Suppressor macrophage treated with lipopolysaccharide for 1 hour (primary cell): ENCODE measurements at places on chromosomes 11 and 22.

GRCh38 chr11:31655483-31655882 is 145.9 kb downstream of the ELP4 start:
- DNase-seq = no peak

DNA sequence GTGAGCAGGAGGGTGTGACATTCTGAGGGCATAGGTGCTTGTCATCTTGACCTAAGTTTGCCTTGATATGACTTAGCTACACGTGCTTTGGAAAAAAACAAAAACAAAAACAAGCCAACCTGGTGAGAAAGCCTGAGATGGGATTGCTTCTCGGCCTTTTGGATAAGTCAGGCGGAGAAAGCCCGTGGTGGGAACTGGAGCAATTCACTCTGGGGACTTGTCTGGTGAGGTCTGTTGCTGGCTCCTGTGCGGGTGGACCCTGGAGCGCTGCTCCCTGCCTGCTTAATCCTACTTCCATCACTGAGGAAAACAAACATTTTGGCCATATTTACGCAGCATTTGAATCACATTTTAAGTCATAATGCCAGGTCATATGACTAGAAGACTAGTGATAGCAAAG is 100.3 kb downstream of the SNX19 start:
- DNase-seq = no peak

- peak; percentile 30 for DNase-seq
Observed at GRCh38 chr11:70111269-70112016, 33.3 kb downstream of the ANO1 start.

- peak; percentile 59 for DNase-seq
Observed at GRCh38 chr22:42277988-42278776, 7.7 kb upstream of the TCF20 start.

GRCh38 chr11:19978668-19979518 is 181.4 kb downstream of the DBX1 start:
- peak; percentile 57 for DNase-seq

GRCh38 chr22:39336411-39336810 is 13.4 kb upstream of the SYNGR1 start:
- DNase-seq = no peak

DNA sequence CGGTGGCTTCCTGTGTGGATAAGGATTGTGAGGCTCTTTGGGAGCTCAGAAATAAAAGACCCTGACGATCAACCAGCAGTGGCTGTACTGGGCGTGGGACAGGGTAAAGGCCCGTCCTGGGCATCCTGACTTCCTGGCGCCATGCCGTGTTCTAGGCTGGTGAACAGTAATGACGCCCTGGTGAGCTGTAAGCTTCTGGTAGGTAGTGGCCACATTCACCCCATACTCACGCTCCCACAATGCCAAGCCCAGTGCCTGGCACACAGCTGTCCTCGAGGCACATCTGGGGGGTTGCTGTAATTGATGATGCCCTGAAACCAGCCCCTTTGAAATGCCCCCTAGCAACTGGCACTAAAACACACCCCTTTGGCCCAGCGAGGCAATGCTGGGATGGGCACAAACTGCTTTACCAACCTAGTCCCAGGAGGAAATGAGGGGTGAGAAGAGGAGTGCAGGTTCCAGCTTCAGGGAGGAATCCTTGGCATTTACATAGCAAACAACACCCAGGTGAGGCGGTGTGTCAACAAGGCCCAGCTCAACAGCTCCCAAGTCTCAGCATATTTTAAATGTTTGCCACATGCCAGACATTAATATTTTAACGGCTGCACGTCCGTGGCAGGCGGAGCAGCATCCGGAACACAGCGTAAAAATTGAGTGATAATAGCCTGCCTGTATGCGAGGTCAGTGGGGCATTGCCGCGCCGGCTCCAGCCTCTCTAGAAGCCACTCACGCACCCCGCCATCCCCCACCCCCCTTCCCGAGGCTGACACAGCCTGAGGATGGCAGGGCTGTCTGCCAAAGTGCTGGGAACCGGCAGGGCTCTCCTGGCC is 79.3 kb downstream of the DSCAML1 start:
- DNase-seq = no peak
